ENCODE measurements at places on chromosomes 3 and 15. TPM values are rescaled to one million over a fixed set of nuclear protein-coding genes. Genes with fewer than 3 reads are reported as not detected.

DNA sequence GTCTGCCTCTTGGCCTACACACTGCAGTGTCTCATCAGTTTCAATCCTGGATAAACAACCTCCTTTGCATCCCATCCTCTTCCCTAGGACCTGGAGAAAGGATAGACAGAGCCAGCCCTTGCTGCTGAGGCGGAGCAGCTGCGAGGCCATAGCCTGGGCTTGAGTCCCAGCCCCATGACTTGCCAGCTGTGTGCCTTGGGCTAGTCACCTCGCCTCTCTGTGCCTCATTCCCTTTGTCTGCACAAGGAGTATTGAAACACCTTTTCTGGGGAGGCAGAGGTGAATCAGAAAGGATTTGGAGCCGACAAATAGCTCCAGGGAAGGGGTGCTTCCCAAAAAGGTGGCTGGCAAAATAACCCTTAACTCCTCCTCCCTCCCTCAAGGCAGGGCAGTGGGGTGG lies 65.0 kb upstream of the SLC6A1 start:
- H3K4me3 ChIP-seq = no peak overlapping the region
- no peaks in the 10 kb centered on the region for H3K36me3 ChIP-seq
- no peak overlapping the region for H3K27ac ChIP-seq
- no peaks in the 10 kb centered on the region for H3K4me1 ChIP-seq
- H3K27me3 ChIP-seq = no peaks in the 10 kb centered on the region
- DNase-seq = no peak

Gene SLCO2A1
- 22.9 TPM for total RNA-seq

Gene NOP10
- 75.4 TPM for total RNA-seq

Gene KCNAB1
- 7.1 TPM for total RNA-seq

Gene LEKR1
- 2.3 TPM for total RNA-seq

Gene ZCWPW2
- 2.7 TPM for total RNA-seq
